Kidney (tissue), 22 donors: ENCODE measurements at places on chromosomes 7 and 10.

- peak; percentile 89 for DNase-seq
Observed at GRCh38 chr7:37201003-37201875, 247.4 kb downstream of the ELMO1 start.

GRCh38 chr10:30114881-30115625 lies 55.7 kb upstream of the JCAD start:
- DNase-seq = no peak

GRCh38 chr7:37510043-37510634 lies 61.5 kb upstream of the ELMO1 start:
- no peak for DNase-seq

DNA sequence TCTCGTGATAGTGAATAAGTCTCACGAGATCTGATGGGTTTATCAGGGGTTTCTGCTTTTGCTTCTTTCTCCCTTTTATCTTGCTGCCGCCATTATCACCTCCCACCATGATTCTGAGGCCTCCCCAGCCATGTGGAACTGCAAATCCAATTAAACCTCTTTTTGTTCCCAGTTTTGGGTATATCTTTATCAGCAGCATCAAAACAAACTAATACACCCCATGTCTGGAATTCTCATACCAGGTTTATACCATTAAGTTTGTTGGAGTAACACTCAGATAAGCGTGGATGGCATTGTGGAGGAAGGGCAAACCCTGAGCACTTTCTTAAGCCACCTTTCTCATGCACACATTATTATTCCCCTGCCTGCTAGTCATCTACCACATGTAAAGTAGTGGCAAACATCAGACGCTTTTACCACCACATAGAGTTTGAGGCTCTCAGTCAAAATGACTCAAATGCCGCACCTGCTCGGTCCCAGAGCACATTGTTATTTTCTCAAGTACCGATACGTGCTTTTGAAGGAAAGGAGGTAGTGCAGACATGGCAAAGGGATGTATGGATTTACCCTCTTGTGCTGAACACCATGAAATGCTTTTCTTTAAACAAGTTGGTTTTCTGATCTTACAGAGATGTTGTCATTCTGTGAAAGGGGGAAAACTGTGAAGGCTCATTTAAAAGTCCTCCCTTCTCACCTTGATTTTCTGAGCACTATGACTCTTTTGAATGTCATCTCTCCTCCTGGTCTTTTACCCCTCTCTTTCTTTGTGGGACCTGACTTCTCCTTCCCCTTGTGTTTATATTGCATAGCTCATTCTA lies 429.7 kb downstream of the EXOC4 start:
- DNase-seq = no peak

DNA sequence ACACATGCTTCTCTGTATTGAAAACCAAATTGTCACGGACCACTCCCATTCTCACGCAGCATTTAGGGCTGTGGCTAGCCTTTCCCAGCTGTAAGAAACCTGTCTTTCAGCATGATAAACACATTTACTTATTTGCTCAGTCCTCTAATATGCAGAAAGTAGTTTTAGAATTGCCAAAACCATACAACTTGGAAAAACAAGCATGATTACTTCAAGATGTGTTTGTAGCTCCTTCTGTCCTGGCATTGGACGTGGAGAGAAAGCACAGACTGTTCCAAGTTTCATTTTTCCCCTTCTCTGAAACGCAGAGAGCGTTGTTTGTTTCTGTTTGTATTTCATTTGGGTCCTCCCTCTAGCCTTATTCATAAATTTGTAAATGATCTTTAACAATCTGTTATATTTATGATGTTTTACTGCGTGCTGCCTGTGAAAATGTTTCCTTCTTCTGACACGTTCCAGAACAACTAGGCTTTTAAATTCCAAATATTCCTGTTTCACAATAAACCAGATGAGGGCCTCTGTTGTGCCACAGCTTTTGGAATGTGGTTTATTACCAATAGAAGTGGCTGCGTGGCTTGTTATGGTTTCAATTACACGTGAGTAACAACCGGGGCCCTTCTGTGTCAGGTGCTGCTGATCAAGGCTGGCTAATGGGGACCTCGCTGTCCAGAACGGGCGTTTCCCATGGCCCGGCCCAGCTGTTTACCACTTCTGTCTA lies 26.1 kb downstream of the MNX1 start:
- DNase-seq = no peak

DNA sequence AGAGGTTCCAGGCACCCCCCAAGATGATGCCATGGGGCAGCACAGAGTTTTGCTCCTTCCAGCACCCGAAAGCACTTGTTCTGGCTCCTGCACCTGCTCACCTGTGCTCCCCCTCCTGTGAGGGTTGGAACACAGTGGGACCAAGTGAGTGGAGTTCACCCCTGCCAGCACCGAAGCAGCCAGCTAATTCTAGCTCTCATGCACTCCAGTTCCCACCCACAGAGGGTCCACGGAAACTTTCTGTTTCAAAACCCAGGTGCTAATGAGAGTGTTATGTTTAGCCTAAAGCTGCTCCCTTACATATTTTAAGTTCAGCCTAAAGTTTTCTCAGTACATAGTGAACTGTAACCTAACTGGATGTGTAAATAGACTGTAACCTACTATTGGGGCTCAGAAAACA lies 42.6 kb upstream of the SLC35G1 start:
- no peak for DNase-seq

GRCh38 chr10:31704195-31704594 lies 224.4 kb downstream of the ARHGAP12 start:
- no peak for DNase-seq

DNA sequence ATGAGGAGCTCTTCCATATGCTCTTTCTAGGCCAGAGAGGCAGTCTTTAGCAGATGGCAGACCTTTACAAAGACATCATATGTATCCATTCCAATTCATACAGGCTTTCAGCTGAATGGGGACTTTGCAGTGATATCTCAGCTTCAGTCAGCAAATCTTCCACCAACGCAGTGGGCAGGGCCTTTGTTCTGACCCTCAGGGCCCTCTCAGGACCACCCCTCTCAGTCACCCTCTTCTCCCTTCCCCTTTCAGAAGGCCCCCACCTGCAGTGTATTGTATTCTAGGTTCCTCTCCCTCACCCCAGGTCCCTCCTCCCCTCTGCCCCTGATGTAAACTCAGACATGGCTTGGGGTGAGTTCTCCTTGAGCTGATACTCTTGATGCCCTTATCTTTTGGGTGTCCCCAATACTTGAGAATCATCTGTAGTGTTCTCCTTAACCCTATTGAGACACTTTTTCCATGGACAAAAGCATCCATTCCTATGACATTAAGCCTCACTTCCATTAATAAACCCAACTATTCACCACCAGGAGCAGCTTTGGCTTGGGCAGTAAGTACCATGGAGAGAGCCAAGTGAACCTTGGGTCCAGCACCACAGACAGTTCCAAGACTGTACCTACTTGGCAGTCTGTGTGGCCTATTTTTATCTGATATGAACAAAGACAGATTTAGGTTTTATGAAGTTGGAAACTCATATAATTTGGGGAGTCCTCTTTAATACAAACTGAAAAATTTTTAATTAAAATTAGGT lies 62.7 kb downstream of the ADCYAP1R1 start:
- peak; percentile 44 for DNase-seq

DNA sequence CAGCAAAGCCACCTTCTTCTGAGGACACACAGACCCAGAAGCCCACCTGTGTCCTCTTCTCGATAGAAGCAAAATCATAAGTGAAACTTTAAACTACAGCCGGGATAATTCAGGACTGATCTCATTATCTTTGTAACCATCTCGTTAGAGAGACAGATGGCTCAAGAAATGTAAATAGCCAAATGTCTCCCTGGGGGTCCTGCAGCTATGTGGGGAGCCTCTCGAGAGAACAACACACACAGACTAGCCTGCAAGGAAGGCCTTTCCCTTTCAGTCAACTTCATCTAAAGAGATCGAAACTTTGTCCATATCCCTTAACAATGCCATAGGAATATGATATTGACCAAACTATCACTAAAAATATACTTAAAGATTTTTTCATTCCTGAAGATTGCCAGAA lies 93.5 kb downstream of the VWC2 start:
- DNase-seq = no peak

DNA sequence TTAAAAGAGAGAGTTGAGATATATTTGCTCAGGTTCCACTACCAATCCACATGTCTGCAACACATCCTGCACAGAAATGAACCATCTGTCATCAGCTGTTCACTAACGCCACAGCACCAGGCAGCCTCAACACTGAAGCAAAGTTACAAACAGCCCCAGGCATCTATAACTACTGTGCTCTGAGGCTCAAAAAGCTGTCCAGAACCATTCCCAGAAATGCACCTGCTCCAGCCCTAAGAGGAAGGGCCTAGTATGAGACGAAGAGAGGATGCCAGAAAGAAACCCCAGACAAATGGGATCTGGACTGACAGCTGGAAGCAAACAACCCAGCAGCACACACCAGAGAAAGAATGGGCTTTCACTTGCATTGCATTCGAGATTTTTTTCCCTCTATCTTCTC lies 159.3 kb downstream of the ELMO1 start:
- DNase-seq = no peak

- no peak for DNase-seq
Observed at GRCh38 chr7:128243273-128243672, 2.2 kb downstream of the LEP start.

DNA sequence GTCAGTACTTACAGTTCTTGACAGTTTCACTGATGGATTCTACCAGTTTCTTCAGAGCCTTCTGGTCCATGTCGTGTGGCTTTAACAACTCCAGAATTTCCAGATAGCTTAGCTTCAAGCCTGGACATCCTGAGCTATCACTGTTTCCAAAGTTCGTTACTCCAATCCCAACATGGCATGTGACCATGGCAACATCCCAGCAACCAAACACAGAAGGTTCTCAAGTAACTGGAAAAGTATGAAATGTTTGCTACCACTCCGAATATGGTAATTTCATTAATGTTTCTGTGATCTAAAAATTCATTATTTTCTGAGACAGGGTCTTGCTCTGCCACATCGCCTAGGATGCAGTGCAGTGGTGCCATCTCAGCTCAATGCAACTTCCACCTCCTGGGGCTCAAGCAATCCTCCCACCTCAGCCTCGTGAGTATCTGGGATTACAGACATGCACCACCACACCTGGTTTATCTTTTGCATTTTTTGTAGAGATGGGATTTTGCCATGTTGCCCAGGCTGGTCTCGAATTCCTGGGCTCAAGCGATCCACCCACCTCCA lies 29.3 kb downstream of the RBM48 start:
- DNase-seq = no peak

- DNase-seq = no peak
Observed at GRCh38 chr10:92990615-92991014, 70.0 kb upstream of the CYP26C1 start.

GRCh38 chr10:102578782-102579181 lies 65.5 kb upstream of the TRIM8 start:
- DNase-seq = no peak

DNA sequence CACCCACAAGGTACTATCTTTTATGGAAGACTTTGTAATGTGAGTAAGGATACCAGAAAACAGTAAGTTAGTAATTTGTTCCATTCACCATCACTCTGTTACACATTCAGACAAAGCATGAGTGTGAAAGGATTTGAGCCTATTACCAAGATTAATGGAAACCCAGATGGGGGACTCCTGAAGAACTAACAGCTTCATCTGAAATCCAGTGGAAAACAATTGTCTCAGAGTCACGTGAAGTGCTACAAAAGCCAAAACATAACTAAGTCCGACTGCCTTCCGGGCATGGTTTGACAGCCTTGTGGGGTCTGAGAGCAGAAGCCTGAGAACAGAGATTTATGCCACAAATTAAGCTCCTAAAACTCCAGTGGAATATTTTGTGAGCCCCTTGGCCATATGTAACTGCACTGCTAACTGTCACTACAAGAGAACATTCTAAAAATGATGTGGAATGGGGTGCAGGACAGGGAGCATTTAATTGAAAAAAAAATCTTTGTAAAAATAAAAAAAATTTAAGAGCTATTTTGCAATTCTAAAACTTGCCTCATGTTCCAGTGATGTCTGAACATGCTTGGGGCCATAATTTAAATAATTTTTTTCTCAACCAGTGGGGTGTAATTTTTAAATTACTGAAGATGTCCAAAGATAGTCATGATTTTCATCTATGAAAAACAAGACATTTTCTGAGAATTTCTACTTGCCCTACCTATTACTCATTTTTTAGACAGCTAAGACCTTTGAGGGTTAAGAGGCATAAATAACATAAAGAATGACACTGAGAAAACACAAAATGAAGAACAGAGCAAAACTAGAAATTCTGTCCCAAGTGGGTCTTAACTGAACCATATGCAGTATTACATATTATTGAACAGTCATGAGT lies 555.0 kb downstream of the INHBA start:
- DNase-seq = peak; percentile 29

- DNase-seq = no peak
Observed at GRCh38 chr7:137950263-137950621, 51.6 kb downstream of the CREB3L2 start.

GRCh38 chr10:90925079-90926029 lies 4.5 kb upstream of the ANKRD1 start:
- DNase-seq = no peak

DNA sequence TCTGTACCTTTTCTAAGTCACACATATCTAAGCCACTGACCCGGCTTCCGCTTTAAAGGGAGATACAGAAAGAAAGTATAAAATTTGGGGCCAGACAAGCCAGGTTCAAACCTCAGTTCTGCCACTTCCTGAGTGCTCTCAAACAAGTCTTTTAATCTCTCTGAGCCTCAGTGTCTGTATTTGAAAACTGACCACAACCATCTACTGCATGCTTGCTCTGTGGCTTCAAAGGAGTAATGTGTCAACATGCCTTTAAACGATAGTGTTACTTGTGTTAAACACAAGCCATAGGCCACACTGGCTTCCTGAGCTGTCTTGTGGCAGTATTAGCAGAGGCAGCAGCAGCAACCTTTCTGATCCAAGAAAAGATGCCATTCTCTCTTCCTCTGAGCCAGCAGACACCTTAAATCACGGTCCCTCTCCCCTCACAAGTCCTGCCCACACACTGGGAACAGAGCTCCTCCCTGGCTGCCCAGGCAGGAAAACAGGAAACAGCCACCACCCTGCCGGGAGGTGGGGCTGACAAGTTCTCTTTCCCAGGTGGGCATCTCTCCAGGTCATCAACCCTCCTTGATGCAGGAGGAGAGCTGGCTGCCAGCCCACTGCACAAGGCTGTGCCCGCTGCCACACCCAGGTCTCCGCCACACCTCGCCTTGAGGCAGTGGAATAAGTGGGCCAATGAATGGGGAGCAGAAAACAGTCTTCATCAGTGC lies 10.7 kb downstream of the HIP1 start:
- no peak for DNase-seq

DNA sequence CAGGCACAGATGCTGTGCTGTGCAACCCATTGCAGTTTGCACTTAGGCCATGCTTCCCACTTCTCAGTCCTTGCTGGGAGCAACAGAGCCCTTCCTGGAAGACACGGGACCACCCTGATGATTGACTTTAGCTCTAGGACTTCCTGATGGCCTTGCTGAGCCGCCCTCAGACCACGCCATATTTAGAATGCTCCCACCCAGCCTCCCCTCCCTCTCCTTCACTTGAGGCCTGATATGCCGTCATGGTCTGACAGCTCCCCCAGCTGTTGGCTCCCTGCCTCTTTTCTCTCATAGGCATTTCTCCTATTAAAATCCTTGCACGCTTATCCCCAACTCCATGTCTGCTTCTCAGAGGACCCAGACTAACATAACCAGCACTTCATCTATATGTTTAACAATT lies 29.4 kb upstream of the GATAD1 start:
- DNase-seq = no peak
